Activated CD4-positive, alpha-beta memory T cell treated with anti-CD3 and anti-CD28 coated beads, Interleukin-2, amount 10 ng/mL, durations not matched to agents 7 days and 5 days (primary cell): ENCODE measurements at places on chromosomes 1 and 21.

- no peak overlapping the region for H3K4me3 ChIP-seq
- H3K27me3 ChIP-seq: peaks cover 16% of the 10 kb centered on the region
- no peaks in the 10 kb centered on the region for H3K36me3 ChIP-seq
- no peaks in the 10 kb centered on the region for H3K4me1 ChIP-seq
- DNase-seq: no peak
These were observed 110.3 kb upstream of the CTTNBP2NL start for GRCh38 chr1:112285746-112286145.

DNA sequence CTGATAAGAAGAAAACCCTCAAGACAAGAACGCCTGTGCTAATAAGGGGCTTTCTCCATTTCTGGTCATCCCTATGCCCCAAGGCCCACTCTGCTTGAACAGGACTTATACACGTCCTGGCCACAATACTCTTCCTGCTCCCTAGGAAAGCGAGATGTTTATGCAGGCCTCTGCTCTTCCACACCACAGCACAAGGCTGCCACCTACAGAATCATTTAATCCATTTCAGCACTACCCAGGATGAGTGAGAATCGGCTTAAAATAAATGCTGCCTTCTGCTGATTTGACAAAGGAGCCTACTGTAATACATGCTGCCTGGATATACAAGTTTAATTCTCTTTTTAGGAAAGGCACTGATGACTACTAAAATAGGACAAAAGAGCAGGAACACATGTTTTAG, 29.4 kb downstream of the FRRS1 start:
- no peak for DNase-seq
- no peak overlapping the region for H3K27ac ChIP-seq
- H3K4me3 ChIP-seq: no peak overlapping the region
- no peaks in the 10 kb centered on the region for H3K36me3 ChIP-seq
- no peaks in the 10 kb centered on the region for H3K4me1 ChIP-seq
- H3K27me3 ChIP-seq: peaks cover 3% of the 10 kb centered on the region

DNA sequence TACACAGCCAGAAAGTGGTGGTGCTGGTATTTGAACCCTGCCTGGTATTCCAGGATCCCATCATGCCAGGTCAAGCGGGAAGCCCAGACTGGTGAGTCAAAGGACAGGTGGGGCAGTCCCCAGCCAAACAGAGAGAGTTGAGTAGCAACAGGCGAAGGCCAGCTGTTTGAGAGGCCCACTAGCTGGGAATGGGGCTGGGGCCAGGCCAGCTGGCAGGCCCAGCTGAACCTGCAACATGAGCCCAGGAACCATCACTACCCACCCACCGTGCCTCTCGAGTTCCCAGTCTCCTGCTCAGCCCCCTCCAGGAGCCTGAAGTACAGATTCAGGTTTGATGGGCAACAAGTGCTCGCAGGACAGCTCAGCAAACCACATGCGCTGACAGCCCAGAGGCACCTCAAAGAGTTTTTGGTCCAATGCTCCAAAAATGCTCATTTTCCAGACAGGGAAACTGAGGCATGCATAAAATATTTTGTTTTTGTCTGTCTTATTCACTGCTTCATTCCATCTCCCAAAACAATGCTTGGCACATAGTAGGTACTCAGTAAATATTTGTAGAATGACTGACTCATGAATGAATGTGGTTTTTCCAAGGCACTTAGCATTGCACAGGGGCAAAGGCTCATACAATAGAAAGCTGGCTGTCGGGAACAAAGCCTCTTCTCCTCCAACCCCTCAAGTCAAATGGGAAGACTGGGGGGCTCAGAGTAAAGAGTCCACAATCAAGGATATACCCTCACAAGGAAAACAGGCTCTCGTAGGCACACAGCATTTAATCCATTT, 42.5 kb upstream of the CLIC4 start:
- H3K27me3 ChIP-seq: peaks cover 3% of the 10 kb centered on the region
- H3K4me1 ChIP-seq: peaks cover 23% of the 10 kb centered on the region
- DNase-seq: no peak
- H3K27ac ChIP-seq: no peak overlapping the region

GRCh38 chr1:98176414-98176813, 255.6 kb upstream of the DPYD start:
- H3K4me1 ChIP-seq: no peaks in the 10 kb centered on the region
- H3K27me3 ChIP-seq: no peaks in the 10 kb centered on the region
- H3K27ac ChIP-seq: no peak overlapping the region

DNA sequence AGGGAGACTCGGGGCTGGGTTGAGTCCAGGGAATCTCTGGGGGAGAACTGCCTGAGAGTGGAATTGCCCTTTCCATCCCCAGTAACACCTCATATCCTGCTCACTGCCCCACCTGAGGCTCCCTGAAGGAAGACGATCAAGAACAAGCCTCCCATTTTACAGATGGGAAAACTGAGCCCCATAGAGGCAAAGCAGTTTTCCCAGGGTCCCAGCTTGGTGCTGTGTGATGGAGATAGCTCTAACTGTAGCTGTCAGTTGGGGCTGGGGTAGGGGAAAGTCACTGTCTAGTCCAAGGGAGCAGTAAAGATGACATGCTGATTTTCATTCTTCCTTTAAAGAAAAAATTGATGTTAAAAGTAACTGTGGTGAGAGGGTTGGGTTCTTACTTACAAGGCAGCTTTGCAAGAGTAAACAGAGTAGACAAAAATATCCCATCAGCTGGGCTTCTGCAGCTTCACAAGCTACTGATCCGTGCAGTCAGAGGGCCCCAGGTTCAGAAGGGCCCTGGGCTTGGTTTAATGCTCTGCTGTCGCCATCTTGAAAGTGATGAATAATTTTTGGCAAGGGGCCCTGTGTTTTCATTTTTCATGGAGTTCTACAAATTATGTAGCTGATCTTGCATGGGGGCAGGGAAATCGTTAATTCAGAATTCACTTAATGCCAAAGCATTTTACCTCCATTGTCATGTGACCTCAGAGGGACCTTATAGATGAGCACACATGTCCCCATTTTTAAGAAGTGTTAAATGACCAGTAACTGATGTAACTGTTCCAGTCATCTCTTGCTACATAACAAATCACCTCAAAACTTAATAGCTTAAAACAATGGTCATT, 17.6 kb upstream of the TNFRSF1B start:
- peaks cover 90% of the 10 kb centered on the region for H3K4me1 ChIP-seq
- H3K27ac ChIP-seq: peak overlapping the region; percentile 98
- H3K36me3 ChIP-seq: peaks cover 34% of the 10 kb centered on the region
